ENCODE measurements at places on chromosomes 11 and 22. TPM values are rescaled to one million over a fixed set of nuclear protein-coding genes. Genes with fewer than 3 reads are reported as not detected.
A peak's percentile ranks its signal among the peaks of the same experiment; 100 is the strongest.

GRCh38 chr11:15104166-15104565 is 10.6 kb upstream of the INSC start:
- DNase-seq = no peak

GRCh38 chr11:19980388-19980787 is 179.9 kb downstream of the DBX1 start:
- no peak for DNase-seq

DNA sequence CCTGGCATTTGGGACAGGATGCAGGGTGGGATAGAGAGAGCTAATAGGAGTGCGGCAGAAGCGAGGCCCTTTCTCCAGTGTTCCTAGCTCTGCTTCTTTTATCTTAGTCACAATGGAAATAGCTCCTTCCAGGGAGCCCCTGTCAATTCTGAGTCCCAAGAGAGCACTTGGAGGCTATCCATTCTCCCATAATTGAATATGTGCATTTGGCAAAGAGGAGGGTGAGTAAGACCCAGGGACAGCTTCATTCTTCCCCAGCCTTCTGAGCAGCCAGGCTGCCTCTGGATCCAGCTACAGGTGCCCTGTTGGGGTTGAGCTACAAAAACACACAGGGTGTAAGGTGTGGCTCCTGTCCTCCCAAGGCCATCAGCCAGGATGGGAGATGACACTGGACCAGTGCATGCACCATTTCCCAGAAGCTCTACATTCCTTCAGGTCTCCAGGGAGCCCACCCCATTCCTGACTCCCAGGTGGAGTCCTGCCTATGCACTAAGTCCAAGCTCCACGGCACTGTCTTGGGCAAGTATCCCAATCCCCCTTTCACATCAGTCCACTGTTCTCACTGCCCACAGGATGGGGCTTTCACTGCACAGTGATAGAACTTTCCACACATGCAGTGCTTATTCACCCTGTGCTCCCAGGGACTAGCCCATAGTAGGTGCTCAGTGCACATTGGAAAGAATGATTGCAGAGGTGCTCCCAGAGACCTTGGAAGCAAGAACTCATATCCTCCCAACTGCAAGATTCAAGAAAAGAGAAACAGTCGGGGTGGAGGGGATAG is 6.2 kb downstream of the MS4A10 start:
- no peak for DNase-seq

The WDR74 gene
- total RNA-seq = 32.9 TPM

GRCh38 chr11:57742087-57742452 is 779 bp downstream of the SELENOH start:
- no peak for DNase-seq

GRCh38 chr11:76759092-76759491 is 24.1 kb upstream of the TSKU start:
- no peak for DNase-seq

The NCAM1 gene
- total RNA-seq = 3.6 TPM

The TIMP3 gene
- total RNA-seq = 160 TPM

The CEP126 gene
- 0.56 TPM for total RNA-seq

DNA sequence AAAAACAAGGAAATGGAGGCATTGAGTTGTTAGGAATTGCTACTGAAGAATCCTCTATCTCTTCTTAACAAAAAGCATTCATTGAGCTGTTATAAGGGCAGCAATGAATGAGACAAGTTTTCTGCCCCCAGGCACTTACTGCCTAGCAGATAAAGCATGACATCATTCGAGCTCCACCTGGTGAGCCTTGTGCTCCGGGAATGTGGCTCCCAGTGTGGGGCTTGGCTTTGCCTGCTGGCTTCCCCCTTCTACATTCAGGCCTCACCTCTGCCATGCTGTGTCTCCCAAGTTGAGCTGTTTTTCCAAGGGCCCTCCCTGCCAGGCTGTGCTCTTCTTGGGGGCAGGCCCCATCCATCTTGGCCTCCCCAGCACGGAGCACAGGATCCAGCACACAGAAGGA is 56.9 kb upstream of the EIF3D start:
- DNase-seq = no peak

GRCh38 chr11:1652771-1653540 is 23.4 kb downstream of the KRTAP5-5 start:
- peak; percentile 77 for DNase-seq

- DNase-seq = no peak
Observed at GRCh38 chr22:43555561-43556515, 144.0 kb downstream of the MPPED1 start.

- DNase-seq = no peak
Observed at GRCh38 chr11:130808541-130808940, 107.7 kb downstream of the SNX19 start.

GRCh38 chr11:58504232-58504631 is 3.7 kb downstream of the OR5B21 start:
- no peak for DNase-seq

The SCGB1D2 gene
- total RNA-seq = 0.67 TPM

The MUC6 gene
- not detected for total RNA-seq

GRCh38 chr22:46684706-46685105 is 53.3 kb downstream of the CERK start:
- DNase-seq = no peak

- DNase-seq = no peak
Observed at GRCh38 chr22:49687333-49687732, 140.3 kb downstream of the BRD1 start.

DNA sequence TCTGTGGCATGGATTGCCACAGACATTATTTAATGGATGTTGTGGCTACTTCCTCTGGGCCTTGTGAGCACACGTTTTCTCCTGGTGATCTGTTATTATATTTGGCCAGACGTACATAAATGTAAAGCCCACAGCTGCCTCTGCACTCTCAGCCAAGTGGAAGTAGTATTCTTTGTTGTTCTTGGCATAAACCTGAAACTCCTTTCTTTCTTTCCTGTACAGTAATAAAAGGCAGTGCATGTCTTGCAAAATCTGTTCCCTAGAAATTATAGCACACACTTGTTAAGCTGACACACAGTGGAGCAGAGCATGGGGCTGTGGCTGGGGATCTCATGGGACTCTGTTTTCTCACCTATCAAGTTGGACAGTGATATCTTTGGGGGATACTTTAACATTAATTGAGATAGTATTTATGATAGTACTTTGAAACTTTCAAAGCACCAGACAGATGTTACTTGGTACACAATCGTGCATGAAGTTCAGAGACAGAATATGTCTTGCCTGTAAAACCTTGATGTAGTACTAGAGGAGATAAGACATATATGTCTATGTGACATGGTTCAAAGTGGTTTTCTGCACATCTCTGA is 20.9 kb downstream of the PANX1 start:
- DNase-seq = no peak

DNA sequence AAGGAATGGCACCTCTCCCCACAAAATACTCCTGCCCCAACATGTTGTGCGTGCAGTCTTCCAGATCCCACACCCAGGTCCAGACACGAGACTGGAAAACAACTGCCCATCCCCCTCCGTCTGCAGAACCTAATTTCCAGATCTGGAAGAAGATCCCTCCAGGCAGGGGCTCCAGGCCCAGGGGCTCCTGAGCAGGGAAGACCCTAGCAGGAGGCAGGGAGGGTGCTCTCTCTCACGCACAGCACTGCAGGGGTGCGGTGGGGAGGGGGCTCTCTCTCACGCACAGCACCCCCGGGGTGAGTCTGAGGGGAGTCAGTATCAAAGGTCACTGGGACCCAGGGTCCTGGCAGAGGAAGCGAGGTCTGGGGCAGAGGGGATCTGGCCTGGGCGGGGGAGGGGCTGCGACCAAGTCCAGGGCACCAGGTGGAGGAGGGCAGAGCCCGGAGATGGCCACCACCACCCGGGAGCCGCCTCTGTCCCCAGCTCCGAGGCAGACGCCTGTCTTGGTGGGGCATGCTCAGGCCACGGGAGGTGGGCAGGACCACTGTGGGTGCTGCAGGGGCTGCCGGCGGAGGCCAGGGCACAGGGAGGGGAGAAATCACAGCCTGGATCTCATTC is 1.7 kb downstream of the MLC1 start:
- DNase-seq = no peak

DNA sequence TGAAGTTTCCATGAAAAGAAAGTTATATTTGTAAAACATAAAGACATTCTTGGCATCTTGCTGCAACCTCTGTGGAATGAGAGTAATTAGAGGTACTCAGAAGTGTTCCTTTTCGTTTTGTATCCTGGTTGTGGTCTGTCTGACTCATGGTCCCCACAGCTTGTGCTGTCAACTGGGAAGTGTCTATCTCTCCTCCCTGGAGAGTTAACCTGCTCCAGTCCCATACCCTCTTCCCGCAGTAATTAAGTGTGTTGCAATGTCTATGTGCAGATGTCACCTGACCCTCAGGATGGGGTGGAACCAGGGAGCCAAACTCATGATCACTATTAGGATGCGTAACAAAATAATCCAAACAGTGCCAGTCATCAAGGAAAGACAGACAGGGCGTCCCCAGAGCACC is 23.0 kb upstream of the ZDHHC13 start:
- no peak for DNase-seq

DNA sequence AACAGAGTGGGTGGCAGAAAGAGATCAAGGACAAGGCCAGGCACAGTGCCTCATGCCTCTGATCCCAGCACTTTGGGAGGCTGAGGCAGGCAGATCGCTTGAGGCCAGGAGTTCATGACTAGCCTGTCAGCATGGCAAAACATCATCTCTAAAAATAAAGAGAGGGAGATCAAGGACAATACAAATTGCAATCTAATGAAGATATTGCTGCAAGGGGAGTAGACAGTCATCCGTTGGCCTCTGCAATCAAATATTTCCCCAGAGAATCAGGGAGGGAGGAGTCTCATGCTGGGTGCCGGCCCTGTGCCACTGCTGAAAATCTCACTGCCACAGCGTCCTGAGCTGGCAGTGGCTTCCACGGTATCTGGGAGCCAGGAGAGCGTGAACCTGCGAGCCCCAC is 19.4 kb upstream of the IL17RA start:
- peak; percentile 60 for DNase-seq

DNA sequence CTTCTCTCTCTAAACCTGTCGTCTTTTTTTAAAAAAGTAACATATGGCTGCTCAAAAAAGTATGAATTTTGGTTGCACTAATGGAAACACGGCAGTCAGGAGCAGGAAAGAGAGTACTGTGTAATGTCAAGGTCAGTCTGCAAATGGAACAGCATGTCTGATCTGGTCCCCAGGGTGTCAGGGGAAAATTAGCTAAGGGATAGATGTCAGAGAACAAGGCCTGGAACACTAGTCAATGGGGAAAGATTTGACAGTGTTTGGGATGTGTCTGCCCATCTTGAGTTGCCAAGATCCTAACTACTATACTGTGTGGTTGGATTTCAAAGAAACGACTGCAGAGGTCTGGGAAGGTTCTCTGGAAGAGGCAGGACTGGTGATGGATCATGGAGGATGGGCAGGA is 65.7 kb upstream of the PHOX2A start:
- DNase-seq = no peak

GRCh38 chr22:28143241-28143865 is 224.3 kb upstream of the PITPNB start:
- no peak for DNase-seq

DNA sequence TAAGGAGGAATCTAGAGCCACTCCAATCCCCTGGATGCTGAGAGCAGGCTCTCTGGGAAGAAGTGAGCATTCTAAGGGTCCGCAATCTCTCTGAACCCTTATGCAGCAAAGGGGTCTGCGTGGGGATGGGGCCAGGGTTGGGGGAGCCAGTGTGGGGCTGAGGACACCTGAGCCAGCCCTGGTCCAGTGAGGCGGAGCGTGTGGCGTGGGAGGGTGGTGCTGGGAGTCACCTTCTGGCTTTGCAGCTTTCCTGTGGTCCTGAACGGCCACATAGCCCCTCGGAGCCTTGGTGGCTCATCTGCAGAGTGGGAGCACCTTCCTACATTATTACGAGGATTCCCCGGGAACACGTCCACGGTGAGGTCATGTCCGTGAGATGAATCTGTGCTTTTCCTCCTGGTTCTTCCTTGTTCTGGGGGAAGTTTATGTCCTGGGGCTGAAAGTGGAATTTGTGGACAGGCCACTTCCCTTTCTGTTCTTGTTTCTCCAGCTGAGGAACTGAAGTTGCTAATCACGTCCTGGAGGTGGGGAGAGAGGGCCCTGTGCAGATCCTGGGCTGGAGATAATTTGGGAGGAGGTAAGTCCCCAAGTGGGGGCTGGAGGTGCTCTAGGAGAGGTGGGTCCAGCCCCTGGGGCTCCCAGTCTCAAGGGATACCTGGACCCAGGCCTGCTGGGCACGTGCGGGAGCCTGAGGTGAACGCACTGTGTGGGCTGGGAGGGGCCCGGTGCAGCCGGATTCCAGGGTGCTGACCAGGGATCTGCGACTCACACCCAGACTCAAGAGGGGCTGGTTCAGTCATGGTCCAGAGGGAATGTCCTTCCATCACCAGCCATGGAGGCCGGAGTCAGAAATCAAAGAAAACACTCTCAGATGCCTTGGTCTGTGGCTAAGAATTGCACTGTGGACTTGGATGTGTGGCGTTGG is 6.1 kb downstream of the MRGPRE start:
- no peak for DNase-seq

DNA sequence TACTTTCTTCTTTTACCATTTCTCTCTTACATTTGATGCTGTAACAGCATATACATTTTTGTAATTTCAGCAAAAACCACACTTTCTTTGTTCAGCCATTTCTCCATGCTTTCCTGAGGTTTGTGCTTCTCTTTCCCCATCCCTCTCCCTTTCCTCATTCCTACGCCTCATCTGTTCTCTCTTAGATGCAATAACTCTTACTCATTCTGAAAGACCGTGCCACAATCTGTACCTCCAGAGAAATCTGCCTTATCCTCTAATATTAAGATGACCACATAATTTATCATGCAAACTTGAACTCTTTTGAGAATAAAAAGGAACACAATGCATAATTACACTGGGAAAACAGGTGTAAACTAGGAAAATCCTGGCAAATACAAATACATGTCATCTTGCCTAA is 588.9 kb downstream of the JRKL start:
- DNase-seq = no peak

GRCh38 chr11:65420506-65420905 is 2.1 kb upstream of the NEAT1 start:
- DNase-seq = no peak

The KCNJ11 gene
- total RNA-seq = 159 TPM

The OR8K3 gene
- not detected for total RNA-seq

- no peak for DNase-seq
Observed at GRCh38 chr22:47370448-47371262, 608.2 kb downstream of the TBC1D22A start.

- DNase-seq = no peak
Observed at GRCh38 chr11:124977006-124977405, 23.0 kb downstream of the CCDC15 start.

Measured in psoas muscle (tissue), 8 donors.